ENCODE measurements at places on chromosomes 5 and 9.

GRCh38 chr5:159322180-159322579 lies 8.1 kb downstream of the IL12B start:
- no peak for DNase-seq

GRCh38 chr5:34742061-34742460 lies 85.9 kb downstream of the RAI14 start:
- DNase-seq = no peak

DNA sequence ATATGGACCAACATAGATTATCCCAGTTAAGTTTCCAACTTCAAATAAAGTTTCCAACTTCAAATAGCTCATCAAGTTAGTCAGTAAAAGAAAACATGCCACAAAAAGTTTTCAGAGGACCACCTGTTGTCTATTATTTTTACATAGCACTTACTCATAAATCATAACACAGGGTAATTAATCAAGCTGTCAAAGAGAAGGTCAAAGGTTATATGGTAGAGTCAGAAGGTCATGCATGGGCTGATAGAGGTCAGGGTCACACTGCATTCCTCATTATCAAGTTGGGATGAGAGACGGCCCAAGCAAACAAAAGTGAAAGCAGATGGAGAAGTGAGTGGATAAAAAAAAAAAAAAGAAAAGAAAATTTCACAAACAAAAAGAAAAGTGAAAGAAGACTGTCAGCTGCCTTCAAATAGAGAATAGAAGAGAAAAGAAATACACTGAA lies 145.5 kb upstream of the POU5F2 start:
- no peak for DNase-seq

GRCh38 chr5:60208716-60209115 lies 315.2 kb upstream of the PDE4D start:
- no peak for DNase-seq

GRCh38 chr9:84779883-84780282 lies 110.4 kb downstream of the NTRK2 start:
- DNase-seq = no peak

DNA sequence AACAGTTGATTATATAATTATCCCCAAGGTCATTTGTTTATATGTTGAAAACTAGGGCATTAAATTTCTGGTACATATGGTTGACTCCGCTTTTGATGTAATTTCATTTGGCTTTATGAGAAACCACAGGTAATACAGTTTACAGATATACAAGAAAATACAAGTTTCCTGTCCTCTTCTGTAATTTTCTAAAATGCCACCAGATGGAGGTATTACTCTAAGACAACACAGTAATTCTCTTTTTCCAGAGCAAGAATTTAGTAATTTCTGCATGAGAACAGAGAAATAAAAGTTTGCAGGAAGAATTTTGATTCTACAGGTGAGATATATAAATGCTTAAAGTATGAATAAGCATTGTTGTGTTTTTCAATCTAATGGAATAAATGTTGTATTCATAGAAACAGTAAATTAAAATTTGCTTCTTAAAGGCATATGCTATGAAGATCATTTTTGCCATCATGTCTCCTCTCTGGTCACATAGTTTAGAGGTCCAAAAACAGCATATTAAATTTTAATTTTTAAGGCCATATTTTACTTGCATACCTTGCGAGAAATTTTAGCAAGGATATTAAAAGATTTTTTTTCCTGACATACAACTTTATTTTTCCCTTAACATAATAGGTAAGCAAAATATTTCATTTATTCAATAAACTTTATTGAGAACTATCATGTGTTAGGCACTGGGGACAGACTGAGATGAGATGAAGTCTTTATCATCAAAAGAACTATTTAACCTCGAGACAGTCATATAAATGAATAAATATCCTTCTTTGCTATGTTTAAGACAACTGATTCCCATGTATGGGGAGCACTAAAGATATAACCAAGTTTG lies 22.7 kb downstream of the CHD1 start:
- DNase-seq = peak; percentile 46

- no peak for DNase-seq
These were observed 35.8 kb upstream of the ATP10B start for GRCh38 chr5:160887780-160888179.

DNA sequence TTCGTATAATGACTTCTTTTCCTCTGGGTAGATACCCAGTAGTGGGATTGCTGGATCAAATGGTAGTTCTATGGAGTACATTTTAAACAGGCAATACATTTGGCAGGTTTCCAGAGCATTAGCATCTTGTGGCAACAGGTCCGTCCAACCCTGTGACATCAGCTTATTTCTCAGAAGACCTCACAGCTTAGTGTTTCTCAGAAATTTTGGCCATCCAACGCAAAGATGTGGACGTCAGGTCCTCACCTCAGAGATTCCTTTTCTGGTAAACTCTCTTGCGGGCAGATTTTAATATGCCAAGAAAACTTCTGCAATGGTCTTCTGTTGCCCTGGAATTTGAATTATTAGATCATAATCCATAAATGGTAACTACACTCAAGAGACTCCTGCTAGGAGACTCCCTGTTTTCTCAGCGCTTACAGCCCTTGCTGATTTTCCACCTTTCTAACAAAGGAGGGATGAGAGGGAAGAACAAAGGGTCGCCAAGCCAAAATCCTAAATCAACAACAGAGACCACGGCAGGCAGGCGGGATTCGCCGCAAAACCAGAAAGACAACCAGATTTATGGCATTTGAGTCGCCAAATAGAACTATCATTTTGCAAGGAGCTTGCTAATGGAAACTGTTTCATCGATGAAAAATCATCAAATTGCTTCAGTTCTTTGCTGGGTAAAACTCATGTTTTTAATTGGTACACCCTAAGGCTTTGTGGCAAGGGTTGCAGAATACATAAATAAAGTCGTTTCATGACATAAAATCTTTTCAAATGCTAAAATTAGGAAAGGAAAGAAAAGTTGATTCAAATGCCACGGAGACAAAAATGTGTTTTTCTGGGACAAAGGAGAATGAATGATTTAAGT lies 34.1 kb upstream of the PLPP1 start:
- DNase-seq = no peak

GRCh38 chr9:88746029-88746742 lies 211.2 kb downstream of the NXNL2 start:
- DNase-seq = no peak

GRCh38 chr5:45038366-45038987 lies 229.7 kb downstream of the MRPS30 start:
- peak; percentile 18 for DNase-seq

DNA sequence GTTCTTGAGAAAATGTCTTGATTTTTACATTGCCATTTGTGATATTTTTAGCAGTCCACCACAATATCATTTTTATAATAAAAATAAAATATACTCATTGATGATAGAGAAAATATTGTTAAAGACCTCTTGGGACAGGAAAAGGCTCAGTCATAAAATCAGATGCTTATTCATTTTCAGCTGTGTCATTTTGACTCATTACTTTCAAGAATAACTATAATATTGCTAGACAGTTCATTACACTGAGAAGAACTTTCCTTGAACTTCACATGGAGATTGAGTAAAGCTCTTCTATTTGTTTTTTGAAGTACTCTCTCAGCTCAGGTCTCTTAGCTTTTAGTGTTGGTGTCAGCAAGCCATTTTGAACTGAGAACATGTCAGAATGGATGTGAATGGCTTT lies 8.5 kb upstream of the MEIKIN start:
- no peak for DNase-seq

DNA sequence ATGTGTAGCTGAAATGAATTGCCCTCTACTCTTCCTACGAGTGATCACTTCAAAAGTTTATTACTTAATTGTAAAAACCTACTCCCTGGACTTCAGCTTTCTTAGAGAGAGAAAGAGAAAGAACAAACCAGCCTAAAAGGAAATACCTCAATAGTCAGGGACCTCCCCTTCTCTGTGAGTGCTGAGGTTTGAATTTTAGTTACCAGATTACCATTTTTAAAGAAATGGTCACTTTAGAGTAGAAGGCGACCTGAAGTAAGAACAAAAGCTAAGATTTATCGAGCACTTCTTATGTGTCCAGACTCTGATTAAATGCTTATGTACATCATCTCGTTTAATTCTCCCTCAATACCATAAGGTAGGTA lies 11.3 kb downstream of the RAPGEF1 start:
- DNase-seq = no peak

GRCh38 chr9:8782237-8782636 lies 982.7 kb upstream of the DMAC1 start:
- no peak for DNase-seq

DNA sequence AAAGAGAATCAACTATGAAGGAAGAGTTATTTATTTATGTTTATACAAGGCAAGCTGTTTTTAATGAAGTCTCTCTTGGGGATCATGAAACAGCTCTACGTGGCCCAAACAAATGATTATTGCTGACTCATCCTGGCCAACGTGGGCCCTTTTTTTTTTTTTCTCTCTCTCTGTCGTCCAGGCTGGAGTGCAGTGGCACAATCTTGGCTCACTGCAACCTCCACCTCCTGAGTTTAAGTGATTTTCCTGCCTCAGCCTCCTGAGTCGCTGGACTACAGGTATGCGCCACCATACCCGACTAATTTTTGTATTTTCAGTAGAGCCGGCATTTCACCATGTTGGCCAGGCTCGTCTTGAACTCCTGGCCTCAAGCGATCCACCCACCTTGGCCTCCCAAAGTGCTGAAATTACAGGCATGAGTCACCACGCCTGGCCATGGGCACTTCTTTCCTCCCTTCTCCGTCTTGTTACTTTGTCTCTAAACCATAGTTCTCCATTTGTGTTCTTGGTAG lies 98.3 kb downstream of the BASP1 start:
- no peak for DNase-seq

DNA sequence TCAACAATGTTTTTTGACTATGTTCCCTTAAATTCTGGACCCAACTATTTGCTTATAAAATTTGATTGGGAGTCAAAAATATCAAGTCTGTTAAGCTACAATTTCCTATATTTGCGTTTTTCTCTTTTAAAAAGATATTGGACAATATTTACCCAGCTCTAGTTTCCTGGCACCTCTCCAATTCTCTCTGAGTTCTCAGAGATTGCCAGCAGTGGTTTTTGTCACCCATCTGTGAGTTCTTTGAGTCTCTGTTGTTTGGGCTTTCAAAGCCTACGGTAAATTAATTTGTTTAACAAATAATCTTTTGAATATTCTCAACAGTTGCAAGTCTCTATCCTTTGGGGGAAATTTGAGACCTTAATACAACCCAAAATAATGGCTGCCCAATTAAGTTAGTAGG lies 174.2 kb upstream of the PUM3 start:
- DNase-seq = no peak

- no peak for DNase-seq
These were observed 138.8 kb downstream of the TRPM6 start for GRCh38 chr9:74748966-74749365.

- no peak for DNase-seq
These were observed 15.0 kb downstream of the SPRY4 start for GRCh38 chr5:142309747-142310318.

DNA sequence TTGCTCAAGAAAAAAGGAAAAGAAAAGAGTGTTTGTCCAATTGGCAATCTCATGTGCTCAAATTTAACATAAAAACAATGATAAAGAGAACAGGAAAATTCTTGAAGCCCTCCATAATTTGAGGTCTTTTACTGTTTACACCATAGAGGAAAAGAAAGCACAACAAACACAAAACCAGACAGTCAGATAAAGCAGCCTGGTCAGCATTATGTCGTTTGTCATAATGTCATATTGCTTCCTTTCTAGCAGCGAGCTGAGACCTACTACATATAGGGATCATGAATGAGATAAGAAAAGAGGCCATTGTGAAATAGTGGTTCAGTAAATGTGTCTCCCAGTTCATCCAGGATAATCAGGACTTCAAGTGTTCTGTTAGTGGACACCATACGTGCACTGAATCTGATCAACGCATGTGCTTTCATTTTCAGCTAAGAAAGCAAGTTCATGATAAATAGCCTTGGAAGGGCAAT lies 64.7 kb upstream of the SELENOP start:
- DNase-seq = no peak

GRCh38 chr9:89639961-89640360 lies 35.1 kb downstream of the GADD45G start:
- DNase-seq = no peak

Data from muscle of arm (tissue), 14 donors.